ENCODE measurements at places on chromosomes 6 and 20. TPM values are rescaled to one million over a fixed set of nuclear protein-coding genes. Genes with fewer than 3 reads are reported as not detected.
A peak's percentile ranks its signal among the peaks of the same experiment; 100 is the strongest.

- no peak for DNase-seq
Observed at GRCh38 chr6:167210375-167211294, 52.9 kb upstream of the GPR31 start.

DNA sequence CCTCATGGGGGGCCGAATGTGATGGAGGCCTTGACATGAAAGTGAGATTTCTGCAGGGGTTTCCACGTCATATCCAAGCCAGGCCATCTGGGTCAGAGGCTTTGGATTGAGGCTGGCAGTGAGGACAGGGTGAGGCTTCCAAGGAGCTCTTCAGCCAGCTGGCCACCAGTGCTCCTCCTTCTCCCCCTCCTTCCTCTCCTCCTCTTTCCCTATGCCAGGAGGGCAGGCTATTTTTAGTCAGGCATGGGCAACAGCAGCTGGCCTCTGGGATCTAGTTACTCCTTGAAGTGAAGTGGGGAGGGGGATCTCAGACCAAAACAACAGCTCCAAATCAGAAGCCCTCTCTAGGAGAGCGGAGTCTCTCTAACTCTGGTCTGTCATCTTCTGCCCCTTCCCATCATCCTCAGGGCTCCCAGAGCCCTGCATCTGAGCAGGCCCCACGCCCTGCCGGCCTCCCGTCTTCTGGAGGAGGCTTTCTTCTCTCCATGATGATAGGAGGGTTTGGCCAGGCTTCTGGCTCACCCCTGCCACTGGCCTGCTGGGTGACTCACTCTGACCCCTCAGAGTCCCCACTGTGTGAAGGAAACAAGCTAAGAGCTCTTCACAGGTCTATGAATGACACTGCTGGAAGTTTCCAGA lies 612 bp downstream of the TNNC2 start:
- DNase-seq, result no peak

DNA sequence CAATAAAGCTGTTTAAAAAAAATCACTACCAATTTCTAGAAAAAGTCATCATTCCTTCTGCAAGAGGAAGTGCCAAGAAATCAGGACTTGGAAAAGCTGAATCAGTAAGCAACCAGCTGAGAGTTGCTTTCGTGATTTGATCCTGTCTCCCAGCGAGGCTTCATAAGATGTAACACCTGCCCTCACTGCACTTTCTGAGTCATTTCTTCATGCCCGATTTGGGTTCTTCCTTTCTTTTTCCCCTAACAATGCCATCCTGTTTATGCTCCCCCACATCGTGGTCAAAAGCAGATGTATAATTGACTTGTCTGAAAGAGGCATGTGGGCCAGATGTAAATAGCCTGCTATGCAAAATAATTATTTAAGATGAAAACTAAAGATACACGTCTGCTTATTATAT lies 52.1 kb downstream of the RIPOR2 start:
- DNase-seq, result no peak

GRCh38 chr6:147283460-147283859 lies 79.2 kb downstream of the STXBP5 start:
- DNase-seq, result no peak

DNA sequence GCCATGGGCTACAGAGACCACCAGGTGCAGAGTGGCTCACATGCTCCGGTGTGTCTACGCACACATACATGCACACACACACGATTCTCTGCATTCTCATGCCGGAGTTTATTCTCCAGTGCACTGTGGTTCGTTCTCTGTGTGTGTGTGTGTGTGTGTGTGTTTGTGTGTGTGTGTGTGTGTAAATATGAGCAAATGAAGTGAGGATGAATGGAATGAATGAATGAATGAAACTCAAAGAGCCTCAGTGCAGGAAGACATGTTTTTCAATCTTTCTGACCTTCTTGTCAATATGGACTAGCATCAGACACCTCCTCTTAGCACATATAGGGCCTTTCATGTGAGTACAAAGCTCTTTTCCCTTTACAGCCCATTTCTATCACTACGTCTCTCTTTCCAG lies 1.6 kb downstream of the TMEM74B start:
- no peak for DNase-seq

DNA sequence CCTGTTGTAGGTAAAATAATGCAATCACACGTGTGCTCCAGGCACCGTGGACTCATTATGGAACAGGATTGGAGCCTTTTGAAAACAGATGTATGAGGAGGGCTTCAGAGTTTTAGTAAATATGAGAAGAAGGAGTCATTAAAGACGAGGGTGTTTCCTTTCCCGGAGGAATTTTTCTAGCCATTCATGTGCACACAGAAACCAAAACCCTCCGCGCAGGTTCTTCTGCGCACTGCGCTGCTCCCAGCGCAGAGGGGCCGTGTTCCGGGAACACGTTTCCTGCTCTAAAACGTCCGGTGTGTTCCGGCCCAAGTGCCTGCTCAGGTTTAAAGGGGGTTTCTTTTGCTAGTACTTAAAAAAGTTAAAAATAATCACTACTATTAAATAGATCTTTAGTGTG lies 11.6 kb downstream of the GPR31 start:
- no peak for DNase-seq

- DNase-seq, result no peak
Observed at GRCh38 chr6:139337830-139338229, 36.6 kb downstream of the CITED2 start.

GRCh38 chr6:163793011-163793983 lies 378.8 kb downstream of the QKI start:
- no peak for DNase-seq

DNA sequence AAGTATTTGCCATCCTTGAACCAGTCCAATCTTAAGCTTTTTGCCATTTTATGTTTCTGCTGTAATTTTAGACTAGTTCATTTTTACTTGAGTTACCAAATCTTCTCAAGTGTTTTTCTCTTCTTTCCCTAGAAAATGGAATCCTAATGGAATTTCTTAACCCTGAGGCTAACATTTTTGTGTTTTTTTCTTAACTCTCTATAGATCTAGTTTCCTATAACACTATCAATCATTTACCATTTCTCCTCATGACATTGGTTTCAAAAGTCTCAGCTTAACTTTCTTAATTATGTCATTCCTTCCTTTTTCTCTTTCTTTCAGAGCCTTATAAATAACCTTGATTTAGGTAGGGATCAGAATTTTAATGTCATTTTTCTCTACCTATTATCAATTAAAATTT lies 54.8 kb downstream of the SENP6 start:
- DNase-seq, result no peak

DNA sequence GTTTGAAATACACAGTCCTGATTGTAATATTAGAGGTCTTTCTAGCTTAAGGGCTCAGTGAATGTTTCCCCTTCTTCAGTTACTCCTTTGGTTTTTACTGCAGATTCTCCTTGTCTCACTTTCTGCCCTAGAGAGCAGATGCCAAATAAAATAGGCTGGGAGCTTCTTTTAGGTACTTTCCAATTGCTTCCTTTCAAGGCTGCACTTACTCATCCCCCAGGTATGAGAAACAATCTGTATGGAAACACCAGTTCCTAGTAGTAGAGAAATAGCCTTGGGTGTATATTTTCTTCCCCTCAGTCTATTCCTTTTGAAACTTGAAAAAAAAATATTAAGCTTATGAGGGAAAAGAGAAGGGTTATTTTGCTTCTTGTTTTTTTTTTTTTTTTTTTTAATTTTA lies 139.7 kb downstream of the PAK5 start:
- no peak for DNase-seq

DNA sequence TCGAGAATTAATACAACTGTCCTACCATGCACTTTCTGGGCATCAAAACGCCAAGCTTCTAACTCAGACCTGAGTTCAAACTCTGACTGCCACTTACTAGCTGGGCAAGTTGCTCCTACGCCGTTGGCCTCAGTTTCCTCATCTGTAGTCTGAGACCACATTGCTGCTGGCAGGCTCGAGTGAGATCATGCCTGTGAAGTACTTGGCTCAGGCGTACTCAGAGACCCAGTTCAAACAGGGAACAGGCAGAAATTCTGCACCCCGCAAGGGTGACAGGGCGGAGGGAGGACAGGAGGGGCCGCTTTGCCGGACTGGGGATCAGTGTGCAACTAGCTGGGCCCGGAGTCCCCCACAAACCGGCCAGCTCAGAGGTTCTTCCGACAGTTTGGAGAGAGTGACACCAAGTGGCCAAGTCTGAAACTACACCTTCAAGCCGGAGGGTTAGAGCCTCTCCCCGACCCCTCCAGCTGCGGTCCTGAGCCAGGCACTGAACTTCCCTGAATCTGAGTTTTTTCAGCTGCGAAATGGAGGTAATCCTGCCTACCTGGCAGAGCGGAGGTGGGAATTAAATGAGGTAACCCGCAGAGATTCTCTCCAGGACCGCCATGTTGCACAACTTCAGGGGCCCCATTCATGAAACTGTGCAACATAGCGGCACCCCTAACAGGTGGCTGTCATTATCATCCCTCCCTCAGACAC lies 46.0 kb upstream of the PTPN1 start:
- peak; percentile 46 for DNase-seq

GRCh38 chr6:92944132-92944531 lies 475.2 kb downstream of the EPHA7 start:
- DNase-seq, result no peak

- no peak for DNase-seq
Observed at GRCh38 chr6:91498576-91498975, 911.7 kb upstream of the MAP3K7 start.

DNA sequence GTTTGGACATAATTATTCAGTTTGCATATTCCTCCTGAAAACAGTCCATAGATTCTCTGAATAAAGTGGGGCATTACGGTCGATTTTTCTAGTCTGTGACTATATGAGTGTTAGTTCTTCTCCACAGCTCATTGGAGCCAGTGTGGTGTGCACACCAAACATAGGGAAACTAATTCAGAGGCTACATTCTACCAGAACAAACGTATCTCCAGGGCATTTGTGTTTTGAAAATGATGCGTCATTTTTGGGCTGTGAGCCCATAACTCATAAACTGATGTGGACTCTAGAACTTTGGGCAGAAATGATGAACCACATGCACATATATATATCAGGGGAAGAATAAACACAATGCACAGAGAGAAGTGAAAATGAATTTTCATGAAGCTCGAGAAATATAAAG lies 41.8 kb downstream of the C6orf58 start:
- no peak for DNase-seq

- no peak for DNase-seq
Observed at GRCh38 chr6:10412461-10413261, 2.2 kb downstream of the TFAP2A start.

- DNase-seq, result no peak
Observed at GRCh38 chr6:164531736-164532135, 777.7 kb downstream of the C6orf118 start.

DNA sequence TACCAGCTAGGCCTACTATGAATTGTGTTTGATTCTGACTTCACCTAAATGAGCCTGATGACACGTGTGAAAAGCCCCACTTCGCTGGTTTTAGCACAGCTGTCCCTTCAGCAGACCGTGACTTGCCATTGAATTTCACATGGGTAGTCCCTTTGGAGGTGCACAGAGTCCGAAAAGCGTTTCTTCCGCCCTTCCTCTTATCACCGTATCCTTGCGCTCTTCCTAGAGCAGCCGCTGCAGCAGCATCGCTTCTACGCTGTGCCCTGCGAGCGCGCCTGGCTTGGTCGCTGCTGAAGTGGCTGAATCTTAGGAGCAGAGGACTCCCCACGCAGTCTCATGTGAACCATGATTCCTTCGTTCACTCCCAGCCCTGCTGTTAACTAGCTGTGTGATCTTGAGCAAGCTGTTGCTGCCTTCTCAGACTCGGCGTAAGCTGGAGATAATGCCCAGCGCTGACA lies 127.0 kb downstream of the PACRG start:
- no peak for DNase-seq

DNA sequence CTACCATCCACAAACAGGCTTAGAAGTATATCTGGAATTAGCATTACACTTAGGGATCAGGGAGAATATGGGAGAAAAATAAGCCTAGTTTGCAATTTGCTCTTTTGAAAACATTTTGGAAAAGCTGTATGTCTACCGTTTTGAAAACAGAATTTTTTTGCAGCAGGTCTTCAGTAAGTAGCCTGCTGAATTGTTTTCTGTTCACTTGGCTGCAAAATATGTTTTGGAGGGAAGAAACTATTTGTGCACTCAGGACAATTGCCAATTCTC lies 39.6 kb downstream of the ILRUN start:
- no peak for DNase-seq

- no peak for DNase-seq
Observed at GRCh38 chr6:17311595-17312311, 30.6 kb downstream of the RBM24 start.

DNA sequence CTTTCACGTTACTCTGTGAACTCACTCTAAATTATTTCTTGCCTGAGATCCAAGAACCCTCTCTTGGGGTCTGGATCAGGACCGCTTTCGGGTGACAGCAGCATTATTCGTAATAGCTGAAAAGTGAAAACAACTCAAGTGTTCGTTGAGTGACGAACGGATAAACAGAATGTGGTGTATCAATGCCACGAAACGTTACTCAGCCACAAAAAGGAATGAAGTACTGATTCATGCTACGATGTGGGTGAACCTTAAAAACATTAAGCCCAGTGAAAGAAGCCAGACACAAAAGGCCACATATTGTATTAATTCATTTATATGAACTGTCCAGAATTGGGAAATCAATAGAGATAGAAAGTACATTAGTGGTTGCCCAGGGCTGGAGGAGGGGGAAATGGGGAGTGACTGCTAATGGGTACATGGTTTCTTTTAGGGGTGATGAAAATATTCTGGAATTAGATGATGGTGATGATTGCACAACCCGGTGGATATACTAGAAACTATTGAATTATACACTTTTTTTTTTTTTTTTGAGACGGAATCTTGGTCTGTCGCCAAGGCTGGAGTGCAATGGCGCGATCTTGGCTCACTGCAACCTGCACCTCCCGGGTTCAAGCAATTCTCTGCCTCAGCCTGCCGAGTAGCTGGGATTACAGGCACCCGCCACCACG lies 8.4 kb downstream of the PTGIS start:
- no peak for DNase-seq

GRCh38 chr6:103335412-103335811 lies 1524.3 kb downstream of the HACE1 start:
- DNase-seq, result no peak

DNA sequence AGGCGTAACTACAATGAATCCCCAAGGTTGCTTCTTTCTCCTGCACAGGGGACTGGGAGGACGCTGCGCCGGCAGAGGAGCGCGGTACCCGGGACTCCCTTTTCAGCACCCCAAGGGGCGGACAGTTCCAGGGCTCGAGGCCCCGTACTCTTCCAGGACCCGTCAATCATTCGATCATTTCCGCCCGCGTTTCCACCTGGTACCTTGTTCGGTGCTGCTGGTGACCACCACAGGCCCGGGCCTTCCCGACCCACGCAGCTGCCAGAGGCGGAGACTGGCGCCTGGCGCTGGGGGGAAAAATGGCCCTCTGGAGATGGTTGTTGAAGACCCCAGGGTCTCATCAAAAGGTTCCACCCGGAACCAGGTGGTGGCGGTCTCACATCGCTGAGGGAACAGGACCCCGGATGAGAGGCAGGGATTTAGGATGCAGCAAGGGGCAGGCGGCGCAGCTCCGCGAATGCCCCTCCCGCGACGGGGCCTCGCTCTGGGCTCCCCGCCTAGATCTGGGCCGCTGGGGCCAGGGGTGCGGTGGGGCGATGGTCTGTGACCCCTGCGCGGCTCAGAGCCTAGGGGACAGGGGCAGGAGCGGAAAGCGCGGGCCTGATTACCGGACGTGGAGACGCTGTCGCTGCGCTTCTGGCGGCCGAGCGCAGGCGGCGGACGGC lies 744 bp downstream of the VSX1 start:
- DNase-seq, result no peak

STAU1 gene
- 46.5 TPM for total RNA-seq

PTCHD4 gene
- 28.1 TPM for total RNA-seq

FABP7 gene
- total RNA-seq, result 1,193 TPM

KLC4 gene
- 18.8 TPM for total RNA-seq

ADGRF5 gene
- total RNA-seq, result 6.5 TPM

GRIK2 gene
- 130 TPM for total RNA-seq

RFX6 gene
- not detected for total RNA-seq

Measured in frontal cortex (tissue), 4 donors.